Osteocyte (in vitro differentiated cells): ENCODE measurements at places on chromosomes 2 and 18. TPM values are rescaled to one million over a fixed set of nuclear protein-coding genes. Genes with fewer than 3 reads are reported as not detected.
A peak's percentile ranks its signal among the peaks of the same experiment; 100 is the strongest.

DNA sequence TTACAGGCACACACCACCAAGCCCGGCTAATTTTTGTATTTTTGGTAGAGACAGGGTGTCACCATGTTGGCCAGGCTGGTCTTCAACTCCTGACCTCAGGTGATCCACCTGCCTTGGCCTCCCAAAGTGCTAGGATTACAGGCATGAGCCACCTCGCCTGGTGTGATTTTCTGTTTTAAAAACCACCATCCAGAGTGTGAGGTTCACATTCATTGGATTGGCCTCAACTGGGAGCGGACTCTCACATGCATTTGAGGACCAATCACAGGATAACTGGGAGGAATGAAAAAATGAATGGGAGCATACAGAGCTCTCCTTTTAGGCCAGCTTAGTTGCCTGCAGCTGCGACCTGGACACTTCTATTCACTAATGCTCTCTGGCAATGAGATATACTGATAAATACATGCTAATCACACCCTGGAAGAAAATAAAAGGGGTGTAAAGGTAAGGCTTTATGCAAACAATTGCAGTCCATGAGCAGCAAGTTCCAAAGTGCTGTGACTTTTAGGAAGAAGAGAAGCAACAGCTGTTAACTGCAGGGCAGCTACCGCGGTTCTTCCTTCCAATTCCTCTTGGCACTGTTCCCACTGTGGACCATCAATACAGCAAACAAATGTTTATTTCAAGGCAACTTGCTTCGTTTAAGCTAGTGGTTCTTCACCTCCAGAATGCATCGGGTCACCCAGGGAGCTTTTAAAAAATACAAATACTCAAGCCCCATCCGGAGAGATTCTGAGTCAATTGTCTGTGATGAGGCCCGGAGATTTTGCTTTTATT, 49.5 kb upstream of the FZD5 start:
- H3K36me3 ChIP-seq: peaks cover 8% of the 10 kb centered on the region
- H3K4me1 ChIP-seq: no peaks in the 10 kb centered on the region
- H3K27ac ChIP-seq: no peak overlapping the region
- H3K4me3 ChIP-seq: no peak overlapping the region
- no peaks in the 10 kb centered on the region for H3K27me3 ChIP-seq

DNA sequence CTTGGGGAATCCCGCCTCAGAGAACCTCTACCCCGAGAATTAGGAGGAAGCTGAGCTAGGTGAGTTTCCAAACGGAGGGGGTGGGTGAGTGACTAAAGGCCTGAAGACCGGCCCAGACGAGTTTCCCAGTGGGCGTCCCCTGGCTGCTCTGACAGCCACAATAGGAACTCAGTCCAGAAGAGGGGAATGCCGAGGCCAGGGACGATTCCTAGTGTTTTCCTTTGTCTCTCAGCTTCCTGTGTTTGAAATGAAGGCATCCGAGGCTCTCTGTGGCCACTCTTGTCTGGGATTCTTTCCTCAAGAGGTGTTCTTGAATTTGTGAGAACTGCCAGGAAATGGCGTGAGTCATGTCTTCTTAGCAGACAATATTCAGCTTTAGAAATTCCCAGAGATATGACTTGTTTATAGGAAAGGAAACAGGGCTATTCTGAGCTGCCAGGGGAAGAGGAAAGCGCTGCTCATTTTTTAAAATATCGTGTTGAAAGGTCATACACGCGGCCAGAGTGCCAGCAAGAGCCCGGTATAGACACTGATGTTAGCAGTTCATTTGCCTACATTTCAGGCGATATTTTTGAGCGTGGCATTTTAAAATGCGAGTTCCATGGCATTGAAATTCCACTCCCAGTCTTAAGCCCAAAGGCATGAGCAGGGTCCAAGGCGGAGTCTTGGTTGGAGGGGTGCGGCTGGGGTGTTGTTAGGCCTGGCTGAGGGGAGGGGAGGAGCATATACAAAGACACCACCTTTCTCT, 169.1 kb upstream of the KLF7 start:
- H3K4me3 ChIP-seq: peak overlapping the region; percentile 57
- H3K4me1 ChIP-seq: peaks cover 51% of the 10 kb centered on the region
- no peaks in the 10 kb centered on the region for H3K27me3 ChIP-seq
- no peak for DNase-seq
- H3K36me3 ChIP-seq: no peaks in the 10 kb centered on the region
- peak overlapping the region; percentile 100 for H3K27ac ChIP-seq

DNA sequence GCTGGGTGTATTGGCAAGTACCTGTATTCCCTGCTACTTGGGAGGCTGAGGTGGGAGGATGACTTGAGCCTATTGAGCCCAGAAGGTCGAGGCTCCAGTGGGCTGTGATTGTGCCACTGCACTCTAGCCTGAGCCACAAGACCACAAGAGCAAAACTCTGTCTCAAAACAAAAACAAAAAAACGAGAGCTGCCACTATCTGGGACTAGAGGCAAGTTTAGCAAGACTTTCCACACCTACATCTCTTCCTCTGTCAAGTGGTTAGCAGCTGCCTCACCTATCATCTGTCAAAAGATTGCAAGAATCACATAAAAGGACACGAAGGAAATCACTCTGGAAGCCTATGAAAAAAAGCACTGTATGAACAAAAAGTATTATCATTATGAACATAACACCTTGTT, 55.2 kb upstream of the RIOK3 start:
- no peaks in the 10 kb centered on the region for H3K27me3 ChIP-seq
- no peak overlapping the region for H3K4me3 ChIP-seq

DNA sequence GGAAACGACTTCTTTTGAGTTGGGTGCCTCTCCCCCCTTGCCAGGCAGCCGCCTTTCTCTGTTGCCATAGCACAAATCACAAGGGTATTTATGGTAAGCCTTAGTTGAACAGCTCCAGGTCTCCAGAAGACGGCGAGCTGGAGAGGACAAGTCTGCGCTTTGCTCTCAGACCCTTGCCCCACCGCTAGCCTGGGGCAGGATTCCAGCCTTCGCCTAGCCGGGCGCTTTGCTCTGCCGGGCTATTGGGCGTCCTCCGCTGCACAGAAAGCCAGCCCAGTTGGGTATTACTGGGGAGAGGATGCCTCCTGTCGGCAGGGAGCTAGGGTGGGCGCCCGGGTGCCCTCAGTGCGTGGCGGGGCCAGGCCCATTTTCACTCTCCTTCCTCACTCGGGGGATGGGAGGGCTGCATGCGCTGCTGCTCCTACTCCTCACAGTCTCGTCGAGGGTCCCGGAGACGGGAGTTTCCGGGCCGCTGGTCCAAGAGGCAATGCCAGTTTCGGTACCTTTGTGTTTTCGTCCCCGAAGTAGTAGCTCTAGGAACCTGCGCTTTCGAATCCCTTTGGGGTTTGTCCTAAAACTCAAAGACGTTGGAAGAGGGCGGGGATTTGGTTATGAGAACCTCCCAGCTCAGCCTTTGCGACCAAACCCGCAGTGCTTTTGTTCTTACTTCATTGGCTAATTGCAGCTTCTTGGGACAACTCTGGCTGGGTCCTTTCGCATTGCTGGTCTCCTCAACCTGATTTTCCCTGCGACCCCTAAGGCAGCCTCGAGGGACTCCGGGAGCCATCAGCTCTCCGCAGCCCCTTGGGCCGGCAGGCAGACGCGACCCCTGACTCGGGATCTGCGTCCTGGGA, 3.6 kb upstream of the DLX2 start:
- H3K27me3 ChIP-seq: no peaks in the 10 kb centered on the region
- peak; percentile 86 for DNase-seq
- H3K36me3 ChIP-seq: no peaks in the 10 kb centered on the region
- no peak overlapping the region for H3K27ac ChIP-seq
- peaks cover 27% of the 10 kb centered on the region for H3K4me1 ChIP-seq
- H3K4me3 ChIP-seq: peak overlapping the region; percentile 66

- peaks cover 10% of the 10 kb centered on the region for H3K4me1 ChIP-seq
- DNase-seq: peak; percentile 82
- peaks cover 54% of the 10 kb centered on the region for H3K27me3 ChIP-seq
- no peaks in the 10 kb centered on the region for H3K36me3 ChIP-seq
- peak within 1 kb of the TSS; percentile 76 for H3K4me3 ChIP-seq
Measured at GRCh38 chr18:7117390-7118355, at the start of gene LAMA1. TSS of gene LAMA1 (minus strand) at chr18:7117797. CDS start at chr18:7117720, 77 bp downstream.

DNA sequence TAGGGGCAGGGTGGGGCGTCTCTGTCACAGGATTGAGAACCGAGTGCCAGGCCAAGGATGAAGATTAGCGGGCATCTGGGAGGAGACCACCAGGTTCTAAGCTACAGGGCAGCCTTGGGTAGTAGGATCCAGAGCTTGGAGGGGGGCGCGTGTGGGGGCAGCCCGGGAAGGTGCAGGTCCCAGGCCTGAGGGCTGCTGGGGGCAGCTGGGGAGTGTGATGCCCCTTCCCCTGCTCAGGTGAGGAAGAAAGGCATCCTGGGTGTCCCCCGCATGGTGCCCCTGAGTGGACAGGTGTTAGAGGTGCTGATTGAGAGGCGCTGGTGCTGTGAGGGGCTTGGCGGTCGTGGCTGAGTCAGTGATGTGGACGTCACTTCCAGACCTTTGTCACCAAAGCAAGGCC, 33.9 kb upstream of the MBP start:
- peaks cover 27% of the 10 kb centered on the region for H3K4me1 ChIP-seq
- DNase-seq: no peak
- no peak overlapping the region for H3K4me3 ChIP-seq
- H3K27ac ChIP-seq: no peak overlapping the region
- H3K36me3 ChIP-seq: no peaks in the 10 kb centered on the region

GRCh38 chr2:99643787-99644418, 154.1 kb upstream of the REV1 start:
- DNase-seq: no peak
- H3K4me3 ChIP-seq: no peak overlapping the region
- H3K27ac ChIP-seq: no peak overlapping the region
- H3K36me3 ChIP-seq: peaks cover 45% of the 10 kb centered on the region

DNA sequence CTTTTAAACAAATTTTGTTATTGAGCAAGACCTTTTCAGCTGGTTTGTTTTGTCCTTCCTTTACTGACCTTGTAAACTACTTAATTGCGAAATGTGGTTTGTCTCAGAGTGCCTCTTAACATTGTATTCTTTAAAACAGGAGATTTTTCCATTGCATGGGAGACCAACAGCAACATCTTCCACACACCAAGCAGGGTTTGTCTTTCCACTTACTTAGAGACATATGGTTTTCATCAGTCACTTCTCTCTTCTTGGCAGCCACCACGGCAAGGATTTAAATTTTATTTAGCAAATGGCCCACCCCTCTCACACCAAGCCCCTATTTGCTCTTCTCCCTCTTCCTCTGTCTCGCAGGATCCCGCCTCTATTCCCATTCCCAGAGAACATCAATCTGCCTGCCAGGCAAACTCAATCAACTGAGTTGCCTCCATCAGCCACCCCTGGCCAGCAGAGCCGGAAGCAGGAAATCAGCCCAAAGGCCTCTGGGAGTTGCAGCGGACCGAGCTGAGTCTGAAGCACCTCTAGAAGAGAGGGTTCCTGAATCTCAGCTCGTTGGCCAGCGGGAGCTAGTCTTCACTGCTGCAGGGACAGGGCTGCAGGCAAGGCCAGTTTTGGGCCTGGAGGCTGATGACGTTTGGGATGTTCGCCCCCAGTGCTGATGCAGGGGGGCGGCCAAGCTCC, 11.3 kb upstream of the CIB4 start:
- H3K4me1 ChIP-seq: peaks cover 18% of the 10 kb centered on the region
- peaks cover 41% of the 10 kb centered on the region for H3K27me3 ChIP-seq
- H3K4me3 ChIP-seq: no peak overlapping the region
- H3K36me3 ChIP-seq: no peaks in the 10 kb centered on the region
- peak overlapping the region; percentile 68 for H3K27ac ChIP-seq
- no peak for DNase-seq

DNA sequence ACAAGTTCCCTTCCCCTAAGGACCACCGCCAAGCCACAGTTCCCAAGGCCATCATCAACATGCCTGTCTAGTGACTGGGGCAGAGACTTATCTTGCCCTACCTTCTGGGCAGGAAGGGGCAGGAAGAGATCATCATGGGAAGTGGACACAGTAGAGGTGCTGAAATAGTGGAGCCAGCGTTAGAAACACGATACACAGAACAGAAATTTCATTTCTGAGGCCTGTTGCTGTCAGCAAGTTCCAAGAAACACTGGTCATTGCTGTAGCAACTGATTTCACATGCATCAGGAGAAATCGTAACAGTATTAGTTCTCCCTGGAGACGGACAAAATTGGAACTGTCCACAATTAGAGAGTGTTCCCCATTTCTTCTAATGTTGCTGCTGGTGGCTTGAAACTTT, 83.0 kb downstream of the COLEC12 start:
- H3K4me1 ChIP-seq: peaks cover 53% of the 10 kb centered on the region
- no peaks in the 10 kb centered on the region for H3K36me3 ChIP-seq
- no peak for DNase-seq
- no peak overlapping the region for H3K27ac ChIP-seq

- no peaks in the 10 kb centered on the region for H3K27me3 ChIP-seq
- DNase-seq: no peak
- no peak overlapping the region for H3K27ac ChIP-seq
- H3K36me3 ChIP-seq: no peaks in the 10 kb centered on the region
- H3K4me3 ChIP-seq: no peak overlapping the region
Measured at GRCh38 chr2:6793913-6794312, 71.8 kb downstream of the CMPK2 start.

GRCh38 chr2:29055601-29056000, 18.7 kb downstream of the PCARE start:
- H3K27ac ChIP-seq: no peak overlapping the region
- peaks cover 5% of the 10 kb centered on the region for H3K4me1 ChIP-seq
- DNase-seq: no peak
- H3K36me3 ChIP-seq: no peaks in the 10 kb centered on the region

GRCh38 chr18:61939046-61939674, 46.4 kb upstream of the RNF152 start:
- no peaks in the 10 kb centered on the region for H3K27me3 ChIP-seq
- no peak overlapping the region for H3K4me3 ChIP-seq
- no peak overlapping the region for H3K27ac ChIP-seq
- DNase-seq: no peak
- H3K36me3 ChIP-seq: peaks cover 2% of the 10 kb centered on the region

DNA sequence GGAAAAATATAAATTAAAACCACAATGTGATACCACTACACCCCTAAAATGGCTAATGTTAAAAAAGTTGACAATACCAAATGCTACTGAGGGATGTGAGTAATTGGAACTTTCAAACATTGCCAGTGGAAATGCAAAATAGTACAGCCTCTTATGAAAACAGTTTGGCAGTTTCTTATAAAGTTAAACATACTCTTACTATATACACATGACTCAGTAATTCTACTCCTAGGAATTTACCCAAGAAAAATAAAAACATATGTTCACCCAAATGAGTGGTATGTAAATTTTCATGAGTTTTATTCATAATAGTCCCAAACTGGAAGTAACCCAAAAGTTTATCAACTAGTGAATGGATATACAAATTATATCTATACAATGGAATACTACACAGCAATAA, 228.0 kb downstream of the CYP26B1 start:
- no peak overlapping the region for H3K27ac ChIP-seq
- DNase-seq: no peak
- no peak overlapping the region for H3K4me3 ChIP-seq
- no peaks in the 10 kb centered on the region for H3K36me3 ChIP-seq
- H3K27me3 ChIP-seq: peaks cover 17% of the 10 kb centered on the region
- H3K4me1 ChIP-seq: peaks cover 10% of the 10 kb centered on the region

- peaks cover 4% of the 10 kb centered on the region for H3K36me3 ChIP-seq
- H3K4me3 ChIP-seq: no peak overlapping the region
- H3K4me1 ChIP-seq: peaks cover 44% of the 10 kb centered on the region
- H3K27ac ChIP-seq: no peak overlapping the region
- no peak for DNase-seq
Measured at GRCh38 chr18:57811477-57812125, 8.5 kb upstream of the ATP8B1 start.

The GPR45 gene
- not detected in 2 replicates for total RNA-seq

The CYRIA gene
- total RNA-seq: 2.8 TPM in 2 replicates

The NPHP1 gene
- 3.0 and 3.6 TPM in 2 replicates for total RNA-seq
